ENCODE measurements at places on chromosomes 3 and 15. TPM values are rescaled to one million over a fixed set of nuclear protein-coding genes. Genes with fewer than 3 reads are reported as not detected.

GRCh38 chr3:4582624-4583023 lies 89.5 kb downstream of the ITPR1 start:
- no peak for ATAC-seq

- ATAC-seq, result no peak
These were observed 108.3 kb upstream of the ETV5 start for GRCh38 chr3:186216900-186217819.

- ATAC-seq, result peak; percentile 84
These were observed 13.3 kb upstream of the TNFSF10 start for GRCh38 chr3:172536505-172536904.

DNA sequence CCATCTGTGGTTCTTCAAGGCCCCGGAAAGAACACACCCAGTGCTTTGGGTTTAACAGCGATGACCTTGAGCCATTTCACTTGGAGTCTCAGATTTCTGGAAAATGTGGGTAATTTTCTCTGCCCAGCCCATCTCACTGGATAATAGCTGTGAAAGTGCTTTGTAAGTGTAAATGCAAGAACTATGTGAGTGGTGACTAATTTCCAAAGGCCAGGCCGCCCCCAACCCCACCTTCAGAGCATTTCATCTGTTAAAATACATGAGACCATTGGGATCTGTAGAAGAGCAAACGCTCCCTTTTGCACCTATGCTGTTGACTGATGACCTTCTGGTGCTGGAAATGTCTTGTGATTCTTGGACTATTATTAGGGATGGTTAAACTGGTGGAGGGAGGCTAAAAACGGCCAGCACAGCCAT lies 196.8 kb upstream of the LPP start:
- no peak for ATAC-seq

The GP9 gene
- total RNA-seq, result not detected

The FBXW12 gene
- not detected for total RNA-seq

The SOX14 gene
- not detected for total RNA-seq

DNA sequence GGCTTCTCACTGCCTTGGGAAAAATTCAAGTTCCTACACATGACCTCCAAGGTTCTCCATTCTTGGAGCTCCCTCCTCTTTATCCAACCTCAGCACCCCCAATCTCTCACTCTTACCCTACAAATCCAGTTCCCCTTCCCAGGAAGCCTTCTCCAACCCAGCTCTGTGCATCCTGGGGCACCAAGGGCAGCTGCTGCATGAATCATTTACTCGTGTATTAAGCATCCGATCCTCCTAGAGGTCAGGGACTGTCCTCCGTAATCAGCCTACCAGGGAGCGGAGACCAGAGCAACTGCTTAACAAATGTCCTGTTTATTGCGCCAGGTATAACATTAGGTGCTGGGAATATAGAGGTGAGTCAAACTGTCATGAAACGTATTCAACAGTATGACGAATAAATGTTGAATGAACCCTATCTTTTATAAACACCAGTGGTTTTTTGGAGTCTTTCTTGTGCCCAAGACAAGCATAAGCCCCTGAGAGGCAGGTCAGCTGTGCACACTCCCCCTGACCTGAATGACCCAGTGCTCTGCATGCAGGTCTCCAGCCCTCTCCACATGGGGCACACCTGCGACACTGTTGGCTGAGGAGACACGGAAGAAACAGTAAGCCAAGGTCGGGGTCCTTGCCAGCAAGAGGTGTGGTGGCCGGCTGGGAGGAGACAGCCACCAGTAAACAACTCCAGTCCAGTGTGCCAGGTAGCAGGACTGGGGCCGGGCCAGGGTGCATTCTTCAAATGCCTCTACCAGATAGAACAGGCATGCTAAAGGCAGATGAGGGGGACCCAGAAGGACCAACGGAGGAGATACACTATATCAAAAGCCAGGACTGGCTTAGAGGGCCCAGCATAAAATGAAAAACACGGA lies 27.6 kb downstream of the ANP32A start:
- ATAC-seq, result no peak

The HTR3E gene
- not detected for total RNA-seq

The ANKRD28 gene
- 29.2 TPM for total RNA-seq

The CYP1A2 gene
- not detected for total RNA-seq

The C3orf70 gene
- total RNA-seq, result 0.64 TPM

GRCh38 chr3:89452066-89452465 lies 344.6 kb downstream of the EPHA3 start:
- ATAC-seq, result no peak

- ATAC-seq, result no peak
These were observed 56.3 kb upstream of the CFAP20DC start for GRCh38 chr3:59106085-59106648.

DNA sequence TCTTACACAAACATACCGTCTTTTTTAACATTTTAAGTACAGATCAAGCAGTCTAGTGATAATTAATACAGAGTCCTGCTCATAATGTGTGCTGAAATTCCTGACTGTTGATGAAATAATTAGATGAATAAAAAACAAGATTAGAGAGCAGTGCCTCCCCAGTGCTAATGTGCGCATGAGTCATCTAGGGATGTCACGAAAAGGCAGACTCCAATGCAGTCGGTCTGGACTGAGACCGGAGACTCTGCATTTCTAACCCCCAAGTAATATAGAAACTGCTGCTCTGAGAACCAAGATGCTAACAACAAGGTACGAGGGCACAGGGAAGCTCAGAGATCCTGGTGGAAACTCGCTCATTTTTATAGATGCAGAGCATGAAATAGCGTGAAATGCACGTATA lies 61.4 kb downstream of the COL8A1 start:
- ATAC-seq, result no peak

GRCh38 chr15:93459396-93459795 lies 370.4 kb upstream of the RGMA start:
- no peak for ATAC-seq

GRCh38 chr15:48423896-48424475 lies 92.8 kb downstream of the DUT start:
- ATAC-seq, result peak; percentile 92

GRCh38 chr3:13195374-13195773 lies 122.1 kb upstream of the IQSEC1 start:
- ATAC-seq, result no peak

DNA sequence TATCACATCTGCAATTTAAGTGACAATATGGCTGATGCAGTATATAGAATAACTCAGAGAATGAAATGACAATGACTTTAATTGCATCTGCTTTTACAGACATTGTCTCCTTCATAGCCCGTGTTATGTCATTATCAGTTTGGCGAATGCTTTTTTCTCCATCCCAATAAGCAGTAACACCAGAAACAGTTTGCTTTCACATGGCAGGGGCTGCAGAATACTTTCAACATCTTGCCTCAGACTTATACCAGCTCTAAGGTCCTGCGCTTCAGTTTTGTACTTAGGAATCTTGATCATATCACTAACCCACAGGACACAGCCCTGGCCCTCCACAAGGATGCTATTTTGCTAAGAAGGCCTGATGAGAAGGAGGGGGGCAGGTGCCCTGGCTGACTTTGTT lies 49.9 kb upstream of the SPESP1 start:
- no peak for ATAC-seq

The CAV3 gene
- total RNA-seq, result not detected

The WNT7A gene
- 0.16 TPM for total RNA-seq

DNA sequence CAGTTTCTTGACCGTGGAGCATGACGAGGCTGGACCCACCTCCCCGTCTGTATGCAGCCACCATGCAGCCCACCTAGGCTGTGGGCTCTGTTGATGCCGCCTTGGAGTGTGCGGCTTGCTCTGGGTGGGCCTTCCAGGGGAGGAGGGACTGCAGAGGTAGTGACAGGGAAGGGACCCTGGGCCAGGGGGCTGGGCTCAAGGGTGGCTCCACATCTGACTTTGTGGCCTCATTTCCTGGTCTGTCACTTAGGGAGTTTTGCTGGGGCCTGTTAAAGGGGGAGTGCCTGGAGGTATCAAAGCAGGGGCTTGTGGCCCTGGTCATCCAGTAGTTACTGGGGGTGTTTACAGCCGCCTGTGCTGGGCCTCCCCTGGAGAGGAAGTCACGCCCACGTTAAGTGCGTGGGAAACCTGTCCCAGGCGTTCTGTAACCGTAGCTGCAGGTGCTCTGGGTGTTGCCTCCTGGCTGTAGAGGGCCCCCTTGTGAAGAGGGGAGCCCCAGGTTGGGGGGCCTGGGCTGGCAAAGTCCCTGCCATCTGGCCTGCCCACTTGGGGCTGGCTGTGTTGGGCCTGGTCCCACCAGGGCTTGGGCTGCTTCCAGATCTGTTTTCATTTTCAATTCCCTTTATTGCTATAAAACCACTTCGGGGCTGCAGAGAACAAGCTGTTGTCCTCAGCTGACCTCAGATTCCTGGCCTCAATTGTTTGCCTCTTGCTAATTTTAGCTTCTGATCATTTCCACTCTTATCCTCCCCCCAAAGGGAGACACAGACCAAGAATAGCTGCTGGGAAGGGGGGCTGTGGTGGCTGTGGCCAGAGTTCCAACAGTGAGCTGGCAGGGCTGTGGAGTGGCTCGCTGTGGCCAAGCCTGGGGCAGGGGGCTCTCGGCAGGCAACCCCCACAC lies 26.5 kb downstream of the KLF13 start:
- ATAC-seq, result peak; percentile 6

- ATAC-seq, result no peak
These were observed 16.1 kb downstream of the ZNF80 start for GRCh38 chr3:114221165-114221880.

GRCh38 chr3:113253702-113254101 lies 42.3 kb downstream of the BOC start:
- no peak for ATAC-seq

GRCh38 chr15:39747326-39747725 lies 35.3 kb downstream of the FSIP1 start:
- no peak for ATAC-seq

- no peak for ATAC-seq
These were observed 30.5 kb upstream of the GALNT15 start for GRCh38 chr3:16143861-16144447.

The ADAMTS7 gene
- 0.48 TPM for total RNA-seq

- no peak for ATAC-seq
These were observed 343.9 kb downstream of the ZBTB20 start for GRCh38 chr3:114803042-114803695.

The ALDH1A2 gene
- total RNA-seq, result 1.8 TPM

The LNP1 gene
- 0.64 TPM for total RNA-seq

DNA sequence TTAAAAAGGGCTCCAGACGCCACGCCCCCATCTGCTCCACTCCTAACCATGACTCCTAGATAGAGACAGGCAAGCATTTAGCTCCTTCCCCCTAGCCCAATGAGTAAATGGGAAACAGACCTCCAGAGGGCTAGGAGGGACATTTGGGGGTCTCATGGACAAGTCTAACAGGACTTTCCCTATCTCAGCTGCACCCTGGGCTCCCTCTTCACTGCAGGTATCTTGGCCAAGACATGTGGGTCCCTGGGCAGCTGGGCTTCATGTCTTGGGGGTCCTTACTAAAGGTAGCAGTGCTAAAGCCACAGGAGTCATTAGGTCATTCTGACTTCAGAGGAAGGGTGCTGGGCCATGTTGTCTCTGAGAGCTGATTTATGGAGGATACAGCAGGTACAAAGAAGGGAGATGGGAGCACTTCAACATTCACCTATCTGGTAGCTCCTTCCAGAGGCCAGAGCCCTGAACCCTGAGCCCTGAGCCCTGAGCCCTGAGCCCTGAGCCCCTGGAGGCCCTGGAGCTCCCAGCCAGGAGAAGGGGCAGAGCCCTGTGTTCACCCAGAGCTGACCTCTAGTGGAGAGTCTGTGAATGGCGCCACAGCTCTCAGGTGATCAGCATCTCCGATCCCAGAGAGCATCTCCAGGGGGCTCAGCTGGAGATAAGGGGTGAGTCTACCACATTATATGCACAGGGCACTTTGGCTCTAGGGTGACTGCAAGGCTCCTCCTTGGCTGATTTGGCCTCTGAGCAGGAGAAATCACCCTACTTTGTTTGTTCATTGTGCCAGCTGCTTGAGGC lies 40.1 kb upstream of the EPHB1 start:
- peak; percentile 74 for ATAC-seq

DNA sequence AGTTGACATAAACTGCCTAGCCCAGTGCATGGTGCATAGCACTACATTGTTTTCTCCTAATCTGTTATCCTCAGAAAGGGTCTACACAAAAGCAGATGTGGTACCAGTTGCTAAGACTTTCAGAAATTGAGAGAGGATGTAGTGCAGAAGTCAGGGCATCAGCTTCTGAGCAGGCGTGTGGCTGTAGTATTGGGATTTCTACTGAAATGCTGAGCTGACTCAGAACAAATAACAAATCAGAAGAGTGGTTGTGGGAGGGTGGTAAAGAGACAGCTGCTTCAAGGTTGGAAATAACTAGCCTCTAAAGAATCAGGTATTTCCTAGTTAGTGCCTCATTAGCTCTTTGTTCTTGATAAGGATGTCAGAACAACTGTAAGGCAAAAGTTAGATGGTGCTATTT lies 161.3 kb downstream of the AKAP13 start:
- ATAC-seq, result no peak

The FAM3D gene
- total RNA-seq, result 134 TPM

DNA sequence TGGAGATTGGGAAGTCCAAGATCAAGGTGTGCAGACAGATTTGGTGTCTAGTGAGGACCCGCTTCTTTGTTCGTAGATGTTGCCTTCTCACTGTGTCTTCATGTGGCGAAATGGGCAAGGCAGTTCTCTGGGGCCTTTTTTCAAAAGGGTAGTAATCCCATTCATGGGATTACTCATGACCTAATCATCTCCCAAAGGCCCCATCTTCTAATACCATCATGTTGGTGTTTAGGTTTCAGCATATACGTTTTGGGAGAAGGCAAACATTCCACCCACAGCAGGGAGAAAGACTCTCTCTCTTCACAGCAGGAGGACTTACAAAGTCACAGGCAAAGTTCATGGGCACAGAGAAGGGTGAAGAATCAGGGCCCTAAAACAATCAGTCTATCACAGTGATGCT lies 252.1 kb downstream of the RPLP1 start:
- no peak for ATAC-seq

The RETNLB gene
- not detected for total RNA-seq

The MYL3 gene
- 0.36 TPM for total RNA-seq

The TEX55 gene
- not detected for total RNA-seq

- peak; percentile 67 for ATAC-seq
These were observed 12.9 kb downstream of the SEC11A start for GRCh38 chr15:84702961-84703482.

GRCh38 chr15:48814286-48814685 lies 3.4 kb upstream of the CEP152 start:
- no peak for ATAC-seq

GRCh38 chr3:48273594-48274211 lies 32.8 kb downstream of the ZNF589 start:
- ATAC-seq, result no peak

DNA sequence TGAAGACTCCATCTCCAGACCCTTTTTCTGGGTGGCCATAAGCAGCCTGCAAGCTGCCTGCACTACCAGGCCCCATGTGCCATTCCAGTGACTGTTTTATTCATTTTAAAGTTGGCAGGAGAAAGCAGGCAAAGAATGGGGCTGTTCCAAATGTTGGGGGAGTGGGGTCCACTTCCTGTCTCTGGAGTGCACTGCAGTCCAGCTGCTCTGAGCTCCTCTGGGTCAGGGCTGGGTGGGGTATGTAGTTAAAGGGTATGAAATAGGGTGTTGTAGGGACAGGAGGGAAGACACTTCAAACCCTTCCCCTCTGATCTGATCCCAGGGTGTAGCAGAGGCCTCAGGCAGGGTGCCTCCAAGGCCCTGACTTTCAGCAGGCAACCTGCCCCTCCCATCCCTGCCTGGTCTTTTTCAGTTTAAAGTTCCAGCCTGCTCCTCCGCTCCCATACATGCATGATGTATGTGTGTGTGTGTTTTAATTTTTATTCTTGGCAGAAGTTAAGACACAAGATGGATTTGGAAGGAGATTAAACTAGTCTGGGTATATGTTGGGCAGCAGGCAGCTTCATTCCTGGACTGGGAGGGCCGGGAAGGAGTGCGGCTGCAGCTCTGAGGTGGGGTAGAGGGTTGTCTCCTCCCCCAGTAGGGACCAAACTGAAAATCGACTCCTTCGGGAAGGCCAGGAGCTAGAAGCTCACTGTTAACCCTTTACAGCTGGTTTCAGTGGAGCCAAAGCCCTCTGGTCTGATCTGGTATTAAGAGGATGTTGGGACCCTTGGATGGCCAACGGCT lies 17.3 kb downstream of the BOC start:
- peak; percentile 12 for ATAC-seq
